ENCODE measurements at places on chromosomes 13 and 19.
A peak's percentile ranks its signal among the peaks of the same experiment; 100 is the strongest.

DNA sequence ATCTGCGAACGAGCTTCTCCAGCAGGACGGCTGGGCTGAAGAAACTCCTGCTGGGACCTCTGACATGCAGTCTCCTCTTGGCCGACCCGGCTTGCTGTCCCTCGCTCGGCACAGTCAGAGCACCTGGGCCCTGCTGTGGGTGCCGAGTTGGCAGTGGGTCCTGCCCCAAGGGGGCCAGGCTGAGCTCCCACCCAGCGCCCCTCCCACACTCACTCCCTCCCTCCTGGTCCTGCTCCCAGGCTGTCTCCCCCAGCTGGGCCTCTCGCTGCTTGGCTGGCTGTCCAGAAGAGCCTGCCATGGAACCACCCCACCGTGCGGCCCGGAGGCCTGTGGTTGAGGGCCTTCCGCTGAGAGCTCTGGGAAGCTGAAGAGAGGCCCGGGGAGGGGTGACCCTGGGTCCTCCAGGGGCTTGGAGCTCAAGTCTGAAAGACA is 6.0 kb downstream of the AKT2 start:
- DNase-seq: no peak

DNA sequence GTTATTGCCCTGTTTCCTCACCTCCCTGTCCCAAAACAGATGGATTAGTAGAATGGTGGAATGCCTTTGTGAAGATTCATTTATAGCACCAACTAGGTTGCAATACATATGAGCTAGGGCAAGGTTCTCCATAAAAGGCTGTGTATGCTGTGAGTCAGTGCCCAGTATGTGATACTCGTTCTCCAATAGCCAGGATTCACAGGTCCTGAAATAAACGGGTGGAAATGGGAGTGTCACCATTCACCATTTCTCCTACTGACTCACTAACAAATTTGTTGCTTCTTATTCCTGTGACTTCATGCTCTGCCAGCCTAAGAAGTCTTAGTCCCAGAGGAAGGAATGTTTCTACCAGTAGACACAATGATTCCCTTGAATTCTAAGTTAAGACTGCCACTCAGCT is 1745.4 kb downstream of the SLITRK1 start:
- DNase-seq: no peak

DNA sequence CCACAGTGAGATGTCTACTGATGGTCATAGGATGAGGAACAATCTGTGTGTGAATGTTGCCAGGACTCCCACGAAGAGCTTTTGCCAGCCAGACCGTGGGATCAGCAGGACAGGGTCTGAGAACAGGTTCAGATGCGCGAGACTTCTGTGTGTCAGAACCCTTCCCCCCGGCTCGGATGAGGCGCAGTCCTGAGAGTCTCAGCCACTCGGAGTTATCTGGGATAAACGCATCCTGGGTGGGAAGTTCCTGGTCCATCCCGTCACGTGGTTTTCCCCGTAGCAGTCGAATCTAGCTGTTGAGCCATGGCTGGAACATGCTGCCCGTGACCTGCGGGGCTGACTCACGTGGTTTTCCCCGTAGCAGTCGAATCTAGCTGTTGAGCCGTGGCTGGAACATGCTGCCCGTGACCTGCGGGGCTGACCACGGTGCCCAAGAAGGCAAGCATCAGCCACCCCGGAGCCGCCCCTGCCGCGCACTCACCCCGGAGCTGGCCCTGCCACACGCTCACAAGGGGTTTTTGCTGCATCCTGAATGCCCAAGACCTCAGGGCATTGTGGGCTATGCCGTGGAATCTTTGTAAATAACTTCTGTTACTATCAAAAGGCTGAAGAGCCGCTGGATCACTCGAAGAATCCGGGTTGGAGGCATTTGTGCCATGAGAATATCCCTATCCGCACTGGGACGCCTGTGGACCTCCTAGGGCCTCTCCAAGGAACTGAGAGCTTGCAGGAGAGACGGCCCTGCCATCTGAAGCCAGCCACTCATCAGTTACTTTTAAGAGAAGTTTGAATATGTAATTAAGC is 130.8 kb upstream of the MCF2L start:
- DNase-seq: no peak

- no peak for DNase-seq
Measured at GRCh38 chr19:46725859-46726393, 9.0 kb upstream of the PRKD2 start.

GRCh38 chr19:6593651-6594416 is 2.9 kb upstream of the CD70 start:
- DNase-seq: no peak

DNA sequence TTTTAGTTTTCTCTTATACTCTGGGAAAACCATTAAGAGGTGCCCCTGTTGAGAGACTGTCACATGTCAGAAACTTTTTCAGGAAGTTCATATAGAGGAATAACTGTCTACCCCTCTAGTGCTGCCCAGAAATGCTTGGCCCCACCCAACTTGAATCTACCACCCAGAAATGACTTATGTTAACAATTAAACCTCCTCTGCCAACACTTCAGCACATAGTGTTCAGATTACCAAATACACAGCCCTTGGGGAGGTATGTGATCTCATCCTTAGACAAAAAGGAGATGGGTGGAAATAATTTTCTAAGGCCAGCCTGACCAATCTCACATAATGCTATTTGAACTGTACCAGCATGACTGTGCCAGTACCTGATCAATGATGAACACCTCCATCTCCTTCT is 35.6 kb downstream of the CCDC169 start:
- no peak for DNase-seq

- DNase-seq: no peak
Measured at GRCh38 chr19:435056-435706, 25.7 kb downstream of the SHC2 start.

GRCh38 chr13:94829837-94830365 is 117.6 kb upstream of the SOX21 start:
- no peak for DNase-seq

DNA sequence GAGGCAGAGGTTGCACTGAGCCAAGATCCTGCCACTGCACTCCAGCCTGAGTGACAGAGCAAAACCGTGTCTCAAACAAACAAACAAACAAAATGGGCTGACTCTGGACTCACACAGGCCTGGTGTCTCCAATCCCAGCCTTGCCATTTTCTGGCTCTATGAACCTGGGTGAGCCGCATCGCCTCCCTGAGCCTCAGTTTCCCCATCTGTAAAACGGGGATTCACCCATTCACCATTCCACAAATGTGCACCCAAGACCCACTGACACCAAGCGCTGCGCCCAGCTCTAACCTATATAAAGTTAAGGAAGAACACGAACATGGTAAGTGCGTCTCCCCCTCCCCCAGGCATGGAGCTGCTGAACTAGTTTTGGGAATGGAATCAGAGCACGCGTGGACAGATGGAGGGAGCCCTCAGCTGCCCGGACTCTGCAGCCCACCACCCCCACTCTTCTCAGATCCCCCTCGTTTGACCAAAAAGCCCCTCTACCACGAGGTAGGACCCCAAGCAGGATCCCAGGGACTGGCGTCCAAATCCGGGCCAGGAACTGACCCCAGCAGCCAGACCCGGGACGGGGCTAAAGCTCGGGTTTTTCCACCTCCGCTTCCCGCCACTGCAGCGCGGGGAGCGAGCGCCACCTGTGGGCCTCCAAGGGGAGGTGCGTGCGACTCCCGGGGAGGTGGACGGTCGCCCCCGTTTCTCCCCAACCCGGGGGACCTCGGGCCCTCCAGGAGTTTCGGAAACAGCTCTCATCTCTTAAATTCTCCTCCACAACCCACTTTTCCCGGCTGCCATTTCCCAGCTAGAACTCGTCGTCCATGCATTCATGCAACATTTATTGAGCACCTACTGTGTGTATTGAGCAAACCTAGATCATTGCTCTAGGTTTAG is 33.0 kb upstream of the ADGRE5 start:
- DNase-seq: peak; percentile 66

DNA sequence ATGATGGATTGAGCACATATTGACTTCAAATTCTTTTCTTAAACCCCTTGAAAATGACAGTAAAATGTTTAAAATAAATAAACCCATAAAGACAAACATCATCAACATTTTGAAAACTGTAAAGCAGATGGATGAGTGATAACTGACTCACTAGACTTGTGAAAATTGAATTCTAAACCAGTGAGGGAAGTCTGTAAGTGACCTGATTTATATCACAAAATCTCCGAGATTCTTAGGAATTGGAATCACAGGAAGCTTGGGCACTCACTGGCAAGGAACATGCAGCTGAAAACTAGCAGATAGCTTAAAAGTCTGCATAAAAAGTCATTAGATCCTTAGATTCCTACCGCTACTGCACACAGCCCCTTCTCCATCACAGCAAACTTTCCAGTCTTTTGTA is 51.3 kb upstream of the TSC22D1 start:
- no peak for DNase-seq

- peak; percentile 36 for DNase-seq
Measured at GRCh38 chr19:15532779-15533521, 24.6 kb downstream of the CYP4F22 start.

GRCh38 chr13:27857282-27857681 is 62.5 kb upstream of the PDX1 start:
- DNase-seq: no peak

DNA sequence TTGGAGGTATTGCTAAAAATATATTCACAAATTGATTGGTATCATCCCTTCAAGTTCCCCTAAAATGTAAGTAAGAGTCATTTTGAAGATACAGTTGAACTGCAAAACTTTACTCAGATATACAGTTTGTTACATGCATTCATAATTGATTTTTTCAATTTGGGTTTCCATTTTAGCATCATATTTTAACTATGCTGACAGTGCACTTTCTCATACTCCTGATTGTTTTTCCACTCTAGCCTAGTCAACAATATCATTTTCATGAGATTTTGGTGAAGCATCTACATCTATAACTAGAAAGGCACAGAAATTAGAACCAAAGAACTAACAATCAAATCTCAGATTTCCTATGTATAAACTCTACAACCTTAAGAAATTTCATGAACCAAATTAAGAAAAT is 2850.4 kb upstream of the PCDH20 start:
- no peak for DNase-seq

GRCh38 chr13:30024125-30024865 is 173.9 kb upstream of the UBL3 start:
- no peak for DNase-seq

DNA sequence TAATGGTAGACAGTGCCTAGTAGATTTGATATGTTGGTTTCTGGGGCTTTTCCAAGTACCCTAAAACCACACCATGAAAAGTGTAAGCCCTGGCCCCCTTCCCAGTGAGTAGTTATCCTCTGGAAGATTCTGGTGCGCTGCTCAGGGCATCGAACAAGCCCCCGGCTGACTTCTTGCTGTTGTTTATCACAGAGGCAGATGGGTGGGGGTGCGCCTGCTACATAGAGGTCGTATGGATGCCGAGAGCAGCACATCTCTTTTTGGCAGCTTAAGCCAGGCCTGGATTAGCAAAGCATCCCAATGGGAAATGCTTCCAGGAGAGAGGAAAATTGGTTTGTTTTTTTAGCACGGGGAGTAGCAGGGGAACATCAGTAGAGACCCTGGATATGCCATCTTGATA is 26.3 kb upstream of the SPATA13 start:
- no peak for DNase-seq

GRCh38 chr13:24459726-24460125 is 52.9 kb downstream of the PARP4 start:
- DNase-seq: no peak

- DNase-seq: peak; percentile 62
Measured at GRCh38 chr19:55253842-55254624, 4.8 kb downstream of the PPP6R1 start.

GRCh38 chr19:32879741-32880140 is 10.2 kb upstream of the SLC7A9 start:
- no peak for DNase-seq

- DNase-seq: no peak
Measured at GRCh38 chr13:73958657-73959397, 175.4 kb downstream of the KLF12 start.

- DNase-seq: no peak
Measured at GRCh38 chr19:16363133-16363851, 38.7 kb downstream of the KLF2 start.

DNA sequence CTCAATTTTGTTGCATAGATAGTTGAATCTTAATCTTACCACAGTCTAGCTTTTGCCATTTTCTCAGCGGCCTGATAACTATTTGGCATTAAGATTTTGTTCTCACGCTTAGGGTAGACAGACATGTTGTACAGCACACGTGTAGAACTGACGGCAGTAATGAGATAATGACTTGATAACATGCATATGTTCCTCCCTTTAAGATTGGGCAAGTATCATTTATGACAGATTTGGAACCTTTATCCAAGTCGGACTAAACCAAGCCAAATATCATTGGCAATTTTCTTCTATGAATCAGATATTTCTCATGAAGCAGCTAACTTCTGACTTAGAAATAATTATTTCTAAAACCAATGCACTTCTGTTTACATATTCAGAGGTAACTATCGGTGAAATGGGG is 205.5 kb downstream of the NDFIP2 start:
- no peak for DNase-seq

GRCh38 chr13:44718467-44718866 is 142.3 kb upstream of the TSC22D1 start:
- no peak for DNase-seq

GRCh38 chr13:24043590-24044350 is 116.8 kb upstream of the SPATA13 start:
- no peak for DNase-seq

GRCh38 chr19:8194528-8195267 is 14.5 kb upstream of the CERS4 start:
- peak; percentile 23 for DNase-seq

DNA sequence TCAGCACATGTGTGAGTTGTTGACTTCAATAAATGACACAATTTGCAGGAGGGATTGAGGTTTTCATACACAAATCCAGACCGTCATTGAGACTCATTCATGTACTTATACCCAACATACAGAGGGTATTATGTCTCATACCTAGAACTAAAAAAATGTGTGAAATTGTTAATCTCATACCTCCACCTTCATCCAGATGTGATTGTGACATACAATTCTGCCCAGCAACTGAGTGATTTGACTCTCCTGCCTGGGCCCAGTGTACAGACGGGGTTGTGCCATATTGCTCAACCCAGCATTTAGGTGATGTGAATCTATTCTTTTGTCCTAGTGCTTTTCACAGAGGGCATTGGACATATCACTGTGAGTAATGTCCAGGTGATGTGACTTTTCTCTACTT is 12.6 kb upstream of the ZNF681 start:
- no peak for DNase-seq

DNA sequence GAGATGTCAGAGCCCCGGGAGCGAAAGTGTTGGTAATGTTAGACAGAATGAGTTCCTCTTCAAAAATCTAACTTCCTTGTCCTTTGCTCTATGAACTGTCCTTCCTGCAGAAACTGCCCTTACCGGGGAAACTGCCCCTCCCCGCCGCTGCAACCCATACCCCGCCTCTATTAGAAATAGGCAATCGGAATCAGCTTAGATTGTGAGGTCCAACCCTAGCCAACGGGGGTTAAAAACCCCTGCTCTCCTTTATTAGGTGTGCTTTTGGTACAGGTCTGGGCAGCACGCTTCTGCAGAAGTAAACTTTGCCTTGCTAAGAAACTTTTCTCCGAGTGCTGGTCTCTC is 11.5 kb upstream of the CAPNS1 start:
- DNase-seq: no peak

DNA sequence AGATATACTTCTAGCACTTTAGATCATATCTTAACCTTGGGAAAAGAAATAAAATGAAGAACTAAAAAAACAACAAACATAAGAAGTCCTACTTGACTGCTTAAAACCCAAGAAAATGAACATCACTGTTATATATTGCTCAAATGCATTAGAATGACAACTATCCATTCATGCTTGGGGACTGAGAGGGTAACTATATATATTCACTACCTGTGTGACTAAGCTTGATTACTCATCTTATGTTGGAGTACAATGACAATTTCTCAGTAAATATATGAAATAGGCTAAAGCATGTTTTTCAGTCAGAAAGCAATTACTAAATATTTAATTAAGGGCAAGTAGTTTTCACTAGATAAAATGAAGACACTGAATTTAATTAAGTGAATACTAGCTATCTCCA is 40.1 kb downstream of the ZC3H13 start:
- DNase-seq: no peak
